Non-pigmented ciliary epithelial cell (primary cell): ENCODE measurements at places on chromosomes 6 and 20.

DNA sequence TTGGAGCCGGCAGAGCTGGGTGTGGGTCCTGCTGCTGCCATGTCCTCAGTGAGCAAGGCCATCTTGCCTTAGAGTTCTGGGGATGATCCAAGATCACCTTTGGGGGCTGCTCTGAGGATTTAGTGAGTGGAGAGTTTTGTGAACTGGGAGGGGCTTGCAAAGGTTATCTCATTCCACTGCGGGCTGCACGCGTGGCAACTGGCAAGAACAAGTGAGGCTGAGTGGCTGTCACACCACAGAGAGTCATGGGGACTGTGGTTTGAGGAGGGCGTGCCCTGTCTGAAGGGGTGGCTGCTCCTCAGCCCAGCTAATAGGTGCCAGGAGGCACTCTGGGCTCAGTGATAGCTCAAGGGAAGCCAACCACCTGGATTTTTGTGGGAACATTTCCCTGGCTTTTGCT is 37.6 kb downstream of the TTLL9 start:
- no peak for DNase-seq

DNA sequence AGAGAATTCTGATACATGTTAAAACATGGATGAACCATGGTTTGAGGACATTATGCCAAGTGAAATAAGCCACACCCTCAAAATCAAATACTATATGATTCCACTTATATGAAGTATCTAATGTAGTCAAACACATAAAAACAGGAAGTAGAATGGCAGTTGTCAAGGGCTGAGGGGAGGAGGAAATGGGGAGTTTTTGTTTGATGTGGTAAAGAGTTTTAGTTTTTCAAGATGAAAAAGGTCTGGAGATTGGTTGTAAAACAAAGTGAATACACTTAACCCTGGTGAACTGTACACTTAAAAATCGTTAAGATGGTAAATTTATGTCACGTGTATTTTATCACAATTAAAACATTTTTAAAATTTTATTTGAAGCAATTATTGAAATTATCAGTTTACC is 127.4 kb upstream of the GRIK2 start:
- DNase-seq = no peak

DNA sequence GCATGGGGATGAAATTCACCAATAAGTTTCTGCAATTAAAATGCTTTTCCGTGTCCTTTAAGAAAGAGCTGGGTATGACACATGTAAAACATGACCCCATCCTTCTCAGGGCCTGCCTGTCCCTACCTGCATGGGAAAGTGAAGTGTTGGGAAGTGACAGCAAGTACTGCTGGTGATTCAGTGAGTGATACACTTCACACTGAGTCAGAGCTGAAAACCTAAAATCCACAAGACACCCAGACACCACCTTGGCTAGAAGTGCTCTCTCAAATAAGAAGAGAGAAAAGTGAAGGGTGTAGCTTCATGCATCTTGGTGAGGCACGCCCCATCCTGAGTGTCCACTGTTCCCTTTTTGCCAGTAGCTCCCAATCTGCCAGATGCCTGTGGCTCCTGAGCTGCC is 3.3 kb downstream of the RAB22A start:
- no peak for DNase-seq

GRCh38 chr20:51227744-51228143 is 204.8 kb upstream of the KCNG1 start:
- no peak for DNase-seq

- no peak for DNase-seq
Observed at GRCh38 chr6:35647400-35647799, 41.3 kb downstream of the FKBP5 start.

DNA sequence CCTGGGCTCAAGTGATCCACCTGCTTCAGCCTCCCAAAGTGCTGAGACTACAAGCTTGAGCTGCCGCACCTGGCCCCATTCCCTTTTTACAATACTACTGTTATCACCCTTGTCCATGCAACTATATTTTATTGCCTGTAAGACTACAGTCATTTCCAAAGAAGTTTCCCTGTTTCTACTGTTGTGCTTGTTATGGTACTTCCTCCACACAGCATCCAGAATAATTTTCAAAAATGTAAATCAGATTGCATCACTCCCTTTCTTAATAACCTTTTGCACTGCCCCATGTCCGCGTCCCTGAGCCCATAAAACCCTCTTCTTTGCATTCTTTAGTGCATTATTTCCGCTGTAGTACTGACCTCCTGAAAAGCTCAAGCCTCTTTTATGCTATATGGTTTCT is 128.9 kb upstream of the AKIRIN2 start:
- DNase-seq = no peak

DNA sequence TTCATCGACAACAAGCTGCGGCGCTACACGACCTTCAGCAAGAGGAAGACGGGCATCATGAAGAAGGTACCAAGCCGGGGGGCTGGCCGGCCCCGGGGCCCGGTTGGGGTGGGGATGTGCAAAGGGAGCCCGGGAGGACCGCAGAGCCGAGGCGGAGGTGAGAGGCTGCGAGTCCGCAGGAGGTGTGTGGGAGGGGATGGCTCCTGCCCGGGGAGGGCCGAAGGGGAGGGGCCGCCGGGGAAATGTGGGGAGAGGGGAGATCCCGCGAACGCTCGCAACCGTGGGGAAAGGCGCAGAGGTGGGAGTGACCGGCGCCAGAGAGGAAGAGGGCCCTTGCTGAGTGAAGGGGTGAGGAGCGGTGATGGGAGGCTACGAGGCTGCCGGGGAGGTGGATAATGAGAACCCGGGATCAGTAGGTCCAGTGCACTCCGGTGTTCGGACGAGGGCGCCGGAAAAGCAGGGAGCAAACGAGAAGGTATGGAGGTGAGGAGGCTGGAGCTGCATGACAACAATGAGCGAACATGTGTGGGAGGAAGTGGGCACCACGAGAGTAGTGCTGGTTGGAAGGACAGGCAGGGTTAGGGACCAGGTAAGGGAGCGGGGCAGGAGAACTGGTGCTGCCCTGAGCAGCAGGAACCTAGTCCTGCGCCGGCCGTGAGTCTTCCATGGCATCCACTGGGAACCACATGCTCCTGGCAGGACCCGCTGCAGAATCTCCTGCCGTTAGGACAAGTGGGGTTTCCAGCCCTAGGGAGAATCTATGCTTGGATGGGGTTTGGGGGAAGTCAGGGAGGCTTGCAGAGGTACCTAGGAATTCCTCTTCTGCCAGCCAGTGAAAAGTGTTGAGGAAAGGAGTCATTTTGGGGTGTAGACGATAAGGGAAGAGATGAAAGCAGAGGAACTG is 1.3 kb downstream of the SRF start:
- no peak for DNase-seq

GRCh38 chr20:35297155-35297554 is 4.9 kb upstream of the FAM83C start:
- DNase-seq = no peak

DNA sequence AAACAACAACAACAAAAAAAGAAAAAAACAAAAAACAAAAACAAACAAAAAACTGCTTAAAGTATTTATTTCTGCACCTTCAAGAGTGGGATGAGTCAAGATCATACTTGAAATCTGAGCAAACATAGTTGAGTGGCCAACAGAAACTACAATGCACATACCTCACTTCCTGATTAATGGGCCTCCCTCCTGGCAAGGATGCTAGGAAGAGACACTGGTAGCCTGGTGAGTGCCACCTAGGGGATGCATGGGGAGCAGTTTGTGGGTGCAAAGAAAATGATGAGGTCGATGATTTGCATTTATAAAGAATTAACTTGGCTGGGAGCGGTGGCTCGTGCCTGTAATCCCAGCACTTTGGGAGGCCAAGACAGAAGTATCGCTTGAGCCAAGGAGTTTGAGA is 808.1 kb downstream of the MAFB start:
- no peak for DNase-seq

- no peak for DNase-seq
Observed at GRCh38 chr20:58651559-58651945, 469 bp downstream of the STX16 start.

GRCh38 chr6:149342525-149342924 is 25.0 kb downstream of the TAB2 start:
- no peak for DNase-seq

DNA sequence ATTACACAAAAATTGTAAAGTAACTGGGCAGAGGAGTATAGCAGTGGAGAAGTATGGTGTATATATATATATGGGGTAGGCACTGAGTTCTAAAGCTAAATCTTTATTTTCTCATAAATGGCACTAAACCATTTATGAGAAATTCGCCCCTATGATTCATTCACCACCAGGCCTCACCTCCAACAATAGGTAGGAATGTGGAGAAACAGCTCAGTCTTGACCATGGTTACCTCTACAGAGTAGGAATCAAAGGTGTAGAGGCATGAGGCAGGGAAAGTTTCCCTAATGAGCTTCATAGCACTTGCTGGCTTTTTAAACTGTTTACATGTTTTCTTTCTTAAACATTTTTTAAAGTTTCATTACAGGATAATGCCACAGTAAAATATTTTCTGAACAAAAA is 36.9 kb upstream of the SUMO4 start:
- DNase-seq = no peak

DNA sequence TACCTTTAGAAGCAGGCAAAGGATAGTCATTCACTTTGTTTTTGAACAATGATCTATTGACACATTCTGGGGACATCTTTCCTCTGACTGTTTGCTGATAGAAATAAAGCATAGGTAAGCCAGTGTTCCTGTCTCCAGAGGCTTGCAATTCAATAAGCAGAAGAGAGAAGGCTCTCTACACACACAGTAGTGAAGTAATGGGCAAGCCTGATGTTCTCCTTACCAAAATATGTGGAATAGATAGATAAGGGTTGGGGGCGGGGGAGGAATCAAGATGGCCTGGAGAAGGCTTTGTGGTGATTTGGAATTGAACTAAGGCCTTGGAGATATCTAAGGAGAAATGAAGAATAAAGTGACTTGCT is 27.3 kb downstream of the PAQR8 start:
- DNase-seq = no peak

DNA sequence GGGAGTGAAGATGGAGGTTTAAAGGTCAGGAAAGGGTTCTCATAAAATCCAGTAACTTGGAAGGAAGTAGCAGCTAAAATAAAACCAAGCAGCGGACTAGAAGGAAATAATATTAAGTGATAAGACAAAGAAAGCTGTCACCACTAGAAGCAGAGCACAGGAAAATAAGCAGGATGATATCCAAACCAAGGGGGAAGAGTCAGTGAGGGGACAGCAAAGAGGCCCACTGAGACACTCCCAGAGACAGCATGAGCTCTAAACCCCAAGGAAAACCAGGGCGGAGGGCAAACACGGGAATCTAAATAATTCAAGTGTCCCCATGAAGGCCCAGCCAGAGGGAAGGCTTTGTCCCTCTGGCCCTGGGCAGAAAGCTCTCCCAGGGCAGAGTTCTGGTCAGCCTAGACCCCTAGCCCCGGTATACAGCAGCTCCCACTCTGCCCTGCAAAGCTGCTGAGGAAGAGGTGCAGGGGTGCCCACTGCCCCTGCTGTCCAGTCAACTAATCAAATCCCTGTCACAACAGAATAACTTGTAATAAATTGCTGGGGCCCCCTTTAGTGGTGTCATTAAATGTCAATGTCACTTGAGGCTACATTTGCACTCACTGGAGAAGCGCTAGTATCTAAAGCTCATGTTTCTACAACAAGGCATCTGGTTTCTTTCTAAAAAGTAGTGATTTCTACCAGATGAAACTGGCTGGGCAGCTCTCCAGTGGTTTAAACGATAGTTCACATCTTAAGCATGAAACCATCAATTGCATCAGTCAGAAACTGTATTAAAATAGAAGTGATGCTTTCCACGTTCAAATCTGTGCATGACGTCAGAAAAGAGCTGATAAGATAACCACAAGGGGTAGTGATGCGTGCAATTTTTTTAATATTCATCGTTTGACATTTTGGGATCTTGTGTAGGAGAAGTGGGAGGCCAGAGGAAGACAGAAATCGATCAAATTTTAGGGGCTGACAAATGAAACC is 13.6 kb downstream of the PDE10A start:
- DNase-seq = no peak

DNA sequence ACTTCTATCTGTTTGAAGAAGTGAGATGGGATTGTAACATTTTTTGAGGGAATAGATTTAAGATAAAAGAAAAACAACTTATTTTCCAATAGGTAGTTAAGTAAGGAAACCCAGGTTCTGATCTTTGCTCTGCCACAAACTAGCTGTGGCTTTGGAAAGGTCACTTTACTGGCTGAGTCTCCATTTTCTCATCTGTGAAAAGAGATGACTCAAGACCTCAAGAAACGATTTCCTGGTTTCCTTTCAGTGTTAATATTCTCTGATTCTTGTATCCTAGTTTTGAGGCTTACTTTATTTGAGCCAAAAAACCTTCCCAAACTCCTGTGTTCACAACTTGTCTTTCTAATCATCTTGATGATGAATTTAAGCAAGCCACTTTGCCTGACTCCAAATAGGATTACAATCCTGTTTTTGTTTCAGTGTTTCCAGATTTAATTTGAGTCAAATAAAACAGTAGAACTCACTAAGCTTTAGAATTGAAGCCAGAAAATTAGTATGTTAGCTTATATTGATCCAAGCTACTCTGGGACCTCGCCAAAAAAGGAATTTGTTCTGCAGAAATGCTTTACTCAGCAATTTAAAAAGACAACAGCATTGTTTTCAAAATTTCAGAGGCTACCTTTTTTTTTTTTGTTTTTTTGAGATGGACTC is 51.1 kb downstream of the ENPP1 start:
- DNase-seq = no peak

DNA sequence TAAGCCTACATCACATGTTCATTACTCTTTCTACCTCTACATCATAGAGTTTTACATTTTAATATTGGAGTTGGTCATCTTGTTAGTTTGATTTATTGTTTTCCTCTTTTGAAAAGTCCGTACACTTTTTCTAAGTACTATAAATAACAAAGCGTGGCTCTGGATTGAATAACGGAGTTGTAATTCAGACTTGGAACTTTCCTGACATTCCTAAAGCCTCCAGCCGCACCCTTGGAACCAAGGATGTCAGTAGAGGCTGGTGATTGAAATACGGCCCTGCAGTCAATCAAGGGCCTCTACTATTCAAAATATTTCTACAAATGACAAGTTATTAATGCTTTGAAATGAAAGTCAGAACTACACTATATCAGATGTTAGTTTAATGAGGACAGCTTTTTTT is 301.9 kb upstream of the TBX18 start:
- no peak for DNase-seq

DNA sequence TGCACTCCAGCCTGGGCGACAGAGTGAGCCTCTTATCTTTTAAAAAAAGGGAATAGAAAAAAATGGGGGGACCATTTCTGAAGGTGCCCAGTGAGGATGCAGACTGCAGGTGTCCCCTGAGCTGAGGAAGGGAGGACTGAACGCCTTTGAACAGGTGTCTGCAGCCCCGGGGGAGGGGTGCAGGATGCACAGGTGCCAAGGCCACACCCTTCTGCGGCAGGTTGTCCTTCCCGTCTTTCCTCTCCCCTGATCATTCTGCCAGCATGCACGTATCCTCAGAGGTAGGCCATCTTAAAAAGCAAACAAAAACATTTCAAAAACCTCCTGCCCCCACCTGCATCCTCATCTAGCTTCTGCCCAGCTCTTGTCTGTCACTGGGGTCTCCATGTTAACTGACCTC is 101.3 kb downstream of the MTHFD1L start:
- DNase-seq = no peak

DNA sequence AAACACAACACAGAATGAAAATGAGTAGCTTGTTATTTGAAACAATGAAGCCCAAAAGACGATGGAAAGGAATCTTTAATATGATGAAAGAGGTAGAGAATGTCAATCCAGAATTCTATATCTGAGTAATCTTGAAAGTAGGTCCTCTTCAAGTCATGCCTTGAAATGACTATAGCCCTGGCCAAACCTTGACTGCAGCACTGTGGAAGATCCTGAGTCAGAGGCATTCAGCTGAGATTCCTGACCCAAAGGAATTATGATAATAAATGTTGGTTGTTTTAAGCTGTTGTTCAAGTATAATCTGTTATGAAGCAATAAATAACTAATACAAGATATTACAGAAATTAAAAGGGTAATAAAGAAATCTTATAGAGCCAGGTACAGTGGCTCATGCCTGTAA is 64.8 kb downstream of the IBTK start:
- DNase-seq = peak; percentile 55

- DNase-seq = no peak
Observed at GRCh38 chr6:166615059-166615770, 11.8 kb downstream of the RPS6KA2 start.
